ENCODE measurements at places on chromosomes 16 and 17. TPM values are rescaled to one million over a fixed set of nuclear protein-coding genes. Genes with fewer than 3 reads are reported as not detected.

Gene CCT6B
- total RNA-seq = 3.2 TPM

Gene C17orf67
- total RNA-seq = 2.4 TPM

Gene HIRIP3
- 11.5 TPM for total RNA-seq

Gene CFAP52
- total RNA-seq = not detected

Gene TBC1D26
- 0.78 TPM for total RNA-seq

Gene CSH1
- not detected for total RNA-seq

Gene CD300H
- total RNA-seq = not detected

Gene CLEC3A
- not detected for total RNA-seq

Gene KRT24
- total RNA-seq = not detected

Gene SMTNL2
- 1.7 TPM for total RNA-seq

Gene PLLP
- total RNA-seq = 0.30 TPM

Gene MILR1
- not detected for total RNA-seq

Gene SLC5A11
- not detected for total RNA-seq

Gene SLC5A10
- not detected for total RNA-seq

Data from osteocyte (in vitro differentiated cells).